ENCODE measurements at places on chromosomes 3 and 15.

- DNase-seq: no peak
Observed at GRCh38 chr3:96319166-96319565, 495.2 kb upstream of the EPHA6 start.

- no peak for DNase-seq
Observed at GRCh38 chr3:135362889-135363288, 567.8 kb downstream of the EPHB1 start.

- DNase-seq: no peak
Observed at GRCh38 chr3:160982491-160982890, 122.7 kb downstream of the B3GALNT1 start.

GRCh38 chr3:69400683-69401082 is 14.8 kb upstream of the FRMD4B start:
- no peak for DNase-seq

DNA sequence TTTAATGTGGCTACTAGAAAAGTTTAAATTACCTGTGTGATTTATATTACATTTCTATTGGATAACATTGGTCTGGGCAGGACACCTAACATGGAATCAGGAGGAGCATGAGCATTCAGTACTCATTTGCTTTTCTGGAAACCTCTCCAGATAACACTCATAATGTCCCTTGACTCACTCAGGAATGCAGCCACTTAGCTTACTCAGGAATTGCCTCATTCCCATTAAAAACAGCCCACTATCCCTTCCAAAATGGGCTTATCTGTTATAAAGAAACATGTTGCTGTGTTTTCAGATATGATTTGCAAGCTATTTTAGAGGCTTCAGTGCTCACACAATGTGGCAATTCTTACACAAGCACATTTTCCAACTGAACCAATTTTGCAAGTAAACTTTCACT is 17.1 kb downstream of the GBE1 start:
- no peak for DNase-seq

Measured in coronary artery (tissue), 2 donors.